Effector memory CD4-positive, alpha-beta T cell (primary cell): ENCODE measurements at places on chromosomes 6 and 20.

GRCh38 chr6:143745166-143746133 is 67.7 kb downstream of the PHACTR2 start:
- no peak for DNase-seq

DNA sequence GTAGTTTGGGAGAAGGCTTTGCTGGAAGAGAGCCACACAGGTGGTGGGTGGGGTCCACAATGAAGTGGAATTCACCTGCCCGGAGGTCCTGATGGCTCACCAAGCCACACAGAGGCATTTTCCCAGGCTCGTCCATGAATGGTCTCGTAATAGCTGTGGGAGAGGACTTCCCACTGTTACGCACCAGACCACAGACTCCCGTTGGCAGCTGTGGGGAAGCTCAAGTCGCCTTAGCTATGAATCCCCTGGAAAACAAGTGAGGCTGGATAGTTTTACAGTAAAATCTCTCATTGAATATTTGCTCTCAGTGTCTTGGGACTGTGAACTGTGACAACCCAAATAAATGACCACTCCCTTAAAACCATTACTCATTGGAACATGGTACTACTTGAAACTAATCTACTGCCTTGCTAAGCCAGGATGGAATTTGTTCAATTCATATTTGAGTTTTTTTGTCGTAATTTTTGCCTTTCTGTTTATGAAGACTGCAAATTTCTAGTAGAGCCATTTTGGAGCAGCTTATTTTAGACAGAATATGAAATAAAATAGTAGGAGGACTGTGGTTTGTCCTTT is 79.4 kb downstream of the JAG1 start:
- no peak for DNase-seq

GRCh38 chr6:158837684-158838625 is 18.8 kb upstream of the EZR start:
- no peak for DNase-seq

GRCh38 chr6:134925800-134926199 is 24.1 kb downstream of the ALDH8A1 start:
- DNase-seq, result no peak

DNA sequence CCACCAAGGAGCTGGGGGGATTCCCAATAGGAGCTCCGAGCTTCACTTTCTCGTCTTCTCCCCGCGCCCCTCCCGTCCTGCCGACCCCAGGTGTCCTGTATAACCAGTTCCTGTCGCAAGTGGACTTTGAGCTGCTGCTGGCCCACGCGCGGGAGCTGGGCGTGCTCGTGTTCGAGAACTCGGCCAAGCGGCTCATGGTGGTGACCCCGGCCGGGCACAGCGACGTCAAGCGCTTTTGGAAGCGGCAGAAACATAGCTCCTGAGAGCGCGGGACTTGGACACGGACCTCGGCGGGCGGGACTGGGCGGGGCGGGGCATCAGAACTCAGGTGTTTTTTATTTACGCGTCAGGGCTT is 340 bp upstream of the VARS2 start:
- no peak for DNase-seq

GRCh38 chr6:108768792-108769524 is 79.3 kb upstream of the ARMC2 start:
- DNase-seq, result no peak

DNA sequence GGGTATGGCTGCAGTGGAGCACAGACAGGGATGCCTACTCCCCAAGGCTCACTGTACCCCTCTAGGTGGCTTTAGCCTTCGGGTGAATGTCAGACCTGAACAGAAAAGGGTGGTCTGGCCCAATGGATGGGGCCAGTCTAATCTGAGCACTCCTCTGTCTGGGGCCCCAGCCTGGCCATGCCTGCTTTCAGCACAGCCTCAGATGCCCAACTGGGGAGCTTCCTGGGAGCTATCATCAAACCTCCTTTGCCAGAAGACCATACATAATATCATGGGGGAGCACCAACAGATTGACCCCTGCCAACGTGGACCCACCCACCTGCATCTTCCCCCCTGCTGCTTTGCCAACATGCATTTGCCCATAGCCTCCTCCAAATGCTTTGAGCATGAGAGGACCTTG is 454.1 kb upstream of the KHDRBS2 start:
- no peak for DNase-seq

- peak; percentile 61 for DNase-seq
These were observed 19.9 kb downstream of the ZKSCAN8 start for GRCh38 chr6:28161410-28162079.

DNA sequence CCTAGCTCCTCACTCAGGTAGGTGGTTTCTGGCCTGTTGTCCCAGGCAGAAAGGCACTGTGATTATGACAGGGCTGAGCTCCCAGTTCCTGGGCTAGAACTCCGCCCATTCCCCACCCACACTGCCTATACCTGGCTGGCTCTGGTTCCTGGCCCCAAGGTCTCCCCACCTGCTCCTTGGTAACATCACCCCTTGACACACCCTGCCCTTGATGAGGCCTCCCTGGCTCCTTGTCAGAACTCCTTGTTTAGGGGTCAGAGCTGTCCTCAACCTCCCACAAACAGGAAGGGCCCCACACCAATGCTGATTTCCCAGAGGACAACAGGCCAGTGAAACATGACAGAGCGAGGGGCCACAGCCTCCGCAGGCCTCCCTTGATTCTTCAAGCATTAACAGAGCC is 15.5 kb upstream of the MYMX start:
- no peak for DNase-seq

DNA sequence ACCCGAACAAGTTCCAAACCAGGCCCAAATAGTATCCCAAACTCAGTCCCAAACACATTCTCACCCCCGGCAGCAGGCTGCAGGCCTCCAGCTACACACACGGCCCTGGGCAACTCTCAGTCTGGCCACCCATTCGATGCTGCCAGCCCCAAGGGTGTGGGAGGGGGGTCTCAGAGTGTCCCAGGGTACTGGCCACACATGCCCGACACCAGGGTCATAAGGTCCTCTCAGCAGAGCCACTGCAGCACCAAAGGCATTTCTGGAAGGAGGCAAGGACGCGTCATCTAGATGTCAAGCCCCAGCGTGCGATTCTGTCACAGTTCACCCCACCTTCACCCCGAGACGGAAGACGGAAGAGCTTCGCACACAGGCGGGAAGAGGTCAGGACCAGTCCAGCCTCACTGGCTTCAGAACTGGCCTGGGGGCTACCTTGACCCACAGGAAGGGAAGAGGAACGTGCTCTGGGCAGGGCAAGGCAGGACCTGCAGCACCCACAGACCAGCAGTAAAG is 9.5 kb downstream of the MYL9 start:
- DNase-seq, result no peak

- DNase-seq, result no peak
These were observed 102.5 kb upstream of the FAM8A1 start for GRCh38 chr6:17497535-17498095.

DNA sequence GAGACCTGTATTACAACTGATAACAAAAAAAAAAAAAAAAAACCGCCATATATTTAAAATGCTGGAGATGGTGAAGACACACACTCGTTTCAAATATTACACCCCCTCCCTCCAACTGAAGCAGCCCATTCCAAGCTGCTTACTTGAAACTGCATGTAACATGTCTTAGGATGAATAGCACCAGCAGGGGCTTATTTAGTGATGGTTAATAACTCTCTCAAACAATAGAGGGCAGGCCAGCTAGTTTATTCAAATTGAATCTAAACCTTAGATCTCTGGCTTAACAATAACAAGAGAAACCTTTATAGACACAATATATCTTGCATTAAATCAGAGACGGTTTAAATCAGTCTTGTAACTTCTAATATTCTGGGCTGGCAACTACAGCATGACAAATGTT is 9.3 kb upstream of the JPH2 start:
- DNase-seq, result no peak

GRCh38 chr6:34547701-34548644 is 8.2 kb downstream of the SPDEF start:
- DNase-seq, result no peak

DNA sequence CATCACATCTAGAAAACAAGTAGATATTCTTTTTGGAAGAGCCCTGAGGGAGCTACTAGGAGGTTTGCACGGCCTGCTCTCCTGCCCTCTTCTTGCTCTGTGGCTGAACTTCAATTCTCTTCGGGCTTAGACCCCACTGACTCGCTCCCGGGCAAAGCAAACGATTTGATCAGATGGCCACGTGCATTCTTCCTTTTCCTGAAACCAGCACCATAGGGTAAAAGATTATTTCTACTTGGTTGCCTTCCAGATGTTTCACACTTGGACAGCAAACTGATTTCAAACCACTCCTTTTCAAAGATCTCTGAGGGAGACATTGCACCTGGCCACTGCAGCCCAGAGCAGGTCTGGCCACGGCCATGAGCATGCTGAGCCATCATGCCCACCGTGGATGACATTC is at the start of gene SLC22A1:
TSS of gene SLC22A1 (plus strand) at position 258 of the 400 bp plus-strand sequence. CDS start at position 379, 121 bp downstream.
- DNase-seq, result no peak

DNA sequence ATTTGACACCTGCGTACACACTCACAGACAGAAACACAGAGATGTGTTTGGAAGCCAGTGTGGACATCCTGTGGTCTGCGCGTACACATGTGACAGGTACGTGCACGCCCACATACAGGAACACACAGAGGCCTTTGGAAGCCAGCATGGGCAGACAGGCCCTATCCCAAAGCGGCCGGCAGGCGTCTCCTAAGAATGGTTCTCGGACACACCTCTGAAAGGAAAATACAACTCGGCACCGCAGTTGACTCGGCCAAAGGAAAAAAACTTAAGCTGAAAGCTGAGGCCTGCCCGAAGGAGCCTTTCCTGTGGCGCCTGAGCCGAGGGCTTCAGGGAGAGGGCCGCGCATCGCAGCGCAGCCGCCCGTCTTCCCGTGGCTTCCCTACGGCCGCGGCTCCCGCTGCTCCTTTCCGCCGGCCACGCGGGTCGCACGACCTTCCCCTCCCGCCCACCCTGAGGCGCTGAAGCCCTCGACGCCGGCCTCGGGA is 1.4 kb upstream of the CEP43 start:
- peak; percentile 30 for DNase-seq

GRCh38 chr6:48628316-48628715 is 517.3 kb upstream of the PTCHD4 start:
- DNase-seq, result no peak

GRCh38 chr6:42547407-42548329 is 16.2 kb upstream of the UBR2 start:
- DNase-seq, result peak; percentile 64

DNA sequence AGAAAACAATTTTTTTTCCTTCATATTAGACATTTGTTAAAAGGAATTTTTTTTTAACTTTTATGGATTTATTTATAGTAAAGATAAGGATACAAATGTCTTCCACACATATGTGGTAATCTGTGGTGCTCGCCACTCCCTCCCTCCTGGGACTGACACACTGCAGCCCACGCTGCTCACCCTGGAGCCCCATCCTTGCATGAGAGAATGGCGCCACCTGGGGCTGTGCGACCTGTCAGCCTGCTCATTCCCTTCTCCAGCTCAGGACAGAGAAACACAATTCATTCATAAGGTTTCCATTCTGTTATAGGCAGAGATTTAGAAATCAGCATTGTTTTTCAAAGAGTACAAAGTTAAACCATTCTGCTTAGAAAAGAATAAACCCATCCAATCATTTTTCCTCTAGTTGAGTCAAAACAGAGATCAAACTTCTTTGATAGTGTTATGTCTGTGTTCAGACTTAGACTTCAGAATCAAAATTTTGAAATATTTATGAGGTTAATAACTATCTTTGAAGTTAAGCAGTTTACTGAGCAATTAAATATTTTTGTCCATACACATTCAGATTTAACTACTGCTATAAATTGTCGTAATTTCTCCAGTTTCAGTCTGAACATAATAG is 42.8 kb upstream of the DYNLRB1 start:
- no peak for DNase-seq

GRCh38 chr20:47379433-47380150 is 23.1 kb upstream of the ZMYND8 start:
- no peak for DNase-seq

- no peak for DNase-seq
These were observed 175.1 kb downstream of the SCP2D1 start for GRCh38 chr20:18988701-18989100.

DNA sequence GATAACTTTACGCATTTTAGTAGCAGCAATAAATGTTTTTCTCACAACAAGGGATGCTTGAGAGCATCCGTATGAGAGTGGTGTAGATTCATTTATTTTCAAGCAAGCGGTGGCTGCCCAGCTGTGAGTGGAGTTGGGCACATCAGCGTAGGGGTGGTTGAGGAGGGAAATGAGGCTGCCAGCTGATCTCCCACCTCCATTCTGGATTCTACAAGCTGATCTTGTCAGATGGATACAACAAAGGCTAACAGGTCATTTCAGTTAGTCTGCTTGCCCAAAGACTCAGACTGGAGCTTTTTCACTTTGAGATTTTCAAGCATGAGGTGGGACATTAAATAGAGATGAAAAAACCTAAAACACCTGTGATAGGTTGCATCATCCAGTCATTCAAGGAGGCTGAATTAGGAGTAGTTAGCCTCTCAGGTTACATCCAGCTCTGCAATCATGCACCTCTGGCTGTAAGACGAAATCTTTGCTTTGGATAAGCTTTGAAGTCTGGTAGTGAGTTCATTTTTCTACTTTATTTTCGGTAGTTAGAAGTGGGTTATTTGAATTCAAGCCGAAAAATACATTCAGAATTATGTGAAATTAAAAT is 1.9 kb upstream of the BACH2 start:
- no peak for DNase-seq

GRCh38 chr6:41656002-41656691 is 17.9 kb downstream of the MDFI start:
- no peak for DNase-seq

- DNase-seq, result no peak
These were observed 363.2 kb upstream of the FLRT3 start for GRCh38 chr20:14700639-14700960.

DNA sequence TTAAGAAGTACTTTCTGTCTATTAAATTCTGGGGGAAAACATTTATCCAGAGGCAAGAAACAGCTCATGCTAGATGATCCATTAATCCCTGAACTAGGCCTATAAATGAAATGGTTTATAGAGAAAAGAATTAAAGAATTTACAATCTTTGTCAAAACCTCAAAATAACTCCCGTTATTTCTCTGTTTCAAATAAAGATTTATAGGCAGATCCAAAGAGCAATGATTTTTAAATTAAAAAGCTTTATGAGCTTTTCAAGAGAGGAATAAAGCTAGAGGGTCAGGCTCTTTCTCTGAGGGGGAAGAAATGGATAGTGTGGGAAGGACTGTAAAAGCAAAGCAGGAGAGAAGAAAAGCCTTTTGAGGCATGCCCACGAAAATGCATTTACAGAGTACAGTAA is 82.5 kb upstream of the OGFRL1 start:
- DNase-seq, result no peak

DNA sequence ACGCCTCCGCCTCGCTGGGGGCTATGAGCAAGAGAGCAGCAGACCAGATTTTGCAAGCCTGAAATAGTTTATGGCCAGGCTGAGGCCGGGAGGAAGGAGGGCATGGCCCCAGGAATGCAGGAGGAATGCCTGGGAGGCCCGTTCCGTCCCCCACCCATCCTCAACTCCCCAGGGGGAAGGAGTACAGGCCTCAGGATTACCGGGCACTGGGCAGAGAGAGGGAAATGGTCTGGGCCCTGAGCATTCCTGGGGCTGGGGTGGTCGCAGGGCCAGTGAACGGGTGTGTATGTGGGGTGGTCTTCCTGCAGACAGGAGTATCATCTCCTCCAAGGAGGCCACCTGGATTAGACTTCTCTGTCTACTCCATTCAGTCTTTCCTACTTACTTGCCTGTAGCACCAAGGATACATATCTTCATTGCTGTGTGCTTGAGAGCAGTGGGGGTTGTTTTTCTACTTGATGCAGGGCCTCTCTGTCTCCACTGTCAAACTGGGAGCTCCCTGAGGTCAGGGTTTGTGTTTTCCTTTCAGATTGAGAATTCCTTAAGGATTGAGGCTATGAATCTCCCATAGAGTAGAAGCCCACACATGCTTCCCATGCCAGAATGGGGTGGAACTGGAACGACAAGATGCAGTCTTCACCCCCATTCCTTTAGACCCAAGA is 81.3 kb downstream of the VEGFA start:
- DNase-seq, result no peak
